Ovary (tissue), 10 donors: ENCODE measurements at places on chromosomes 6 and 20. TPM values are rescaled to one million over a fixed set of nuclear protein-coding genes. Genes with fewer than 3 reads are reported as not detected.

Gene CST2
- not detected for total RNA-seq

Gene RHAG
- total RNA-seq: not detected

GRCh38 chr6:31687321-31687720, 6.5 kb upstream of the LY6G5C start:
- DNase-seq: no peak

DNA sequence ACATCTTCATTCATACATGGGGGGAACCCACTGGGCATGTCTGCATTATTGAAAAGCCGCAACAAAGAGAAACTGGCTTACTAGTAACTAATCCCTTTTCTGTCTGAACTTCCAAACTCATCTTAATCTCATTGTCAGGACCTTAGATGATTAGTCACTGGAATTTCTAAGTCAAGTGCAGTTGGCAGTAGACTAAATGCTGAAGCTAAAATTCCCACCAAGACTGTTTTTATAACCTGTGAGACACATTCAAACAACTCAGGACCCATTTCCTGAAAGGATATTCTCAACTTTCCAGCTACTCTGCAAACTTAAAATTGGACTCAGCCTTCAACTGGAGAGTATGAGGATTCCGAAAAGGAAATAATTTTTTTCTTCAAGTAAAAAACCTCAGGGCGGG, 94.8 kb upstream of the SCAF8 start:
- DNase-seq: no peak

GRCh38 chr6:134787261-134787877, 162.5 kb downstream of the ALDH8A1 start:
- DNase-seq: no peak

DNA sequence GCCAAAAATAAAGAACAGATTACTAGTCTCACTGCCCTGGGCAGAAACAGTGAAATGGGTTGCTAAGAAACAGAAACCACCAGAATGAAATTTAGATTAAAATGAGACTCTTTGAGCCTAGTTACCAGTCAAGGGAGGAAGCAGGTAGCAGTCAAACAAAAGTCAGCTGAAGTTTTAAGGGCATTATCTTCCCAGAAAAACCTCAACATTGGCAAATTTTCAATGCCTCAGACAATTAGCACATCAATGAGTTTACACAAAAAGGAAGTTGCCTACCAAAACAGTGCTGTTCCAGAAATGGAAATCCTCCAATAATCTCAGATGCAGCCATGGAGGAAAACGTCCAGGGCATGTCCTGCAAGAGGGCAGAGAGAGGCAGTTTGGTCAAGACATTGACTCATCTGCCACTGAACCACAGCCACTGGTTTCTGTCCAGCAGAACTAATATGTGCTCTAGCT, 399.7 kb upstream of the ADGRB3 start:
- no peak for DNase-seq

DNA sequence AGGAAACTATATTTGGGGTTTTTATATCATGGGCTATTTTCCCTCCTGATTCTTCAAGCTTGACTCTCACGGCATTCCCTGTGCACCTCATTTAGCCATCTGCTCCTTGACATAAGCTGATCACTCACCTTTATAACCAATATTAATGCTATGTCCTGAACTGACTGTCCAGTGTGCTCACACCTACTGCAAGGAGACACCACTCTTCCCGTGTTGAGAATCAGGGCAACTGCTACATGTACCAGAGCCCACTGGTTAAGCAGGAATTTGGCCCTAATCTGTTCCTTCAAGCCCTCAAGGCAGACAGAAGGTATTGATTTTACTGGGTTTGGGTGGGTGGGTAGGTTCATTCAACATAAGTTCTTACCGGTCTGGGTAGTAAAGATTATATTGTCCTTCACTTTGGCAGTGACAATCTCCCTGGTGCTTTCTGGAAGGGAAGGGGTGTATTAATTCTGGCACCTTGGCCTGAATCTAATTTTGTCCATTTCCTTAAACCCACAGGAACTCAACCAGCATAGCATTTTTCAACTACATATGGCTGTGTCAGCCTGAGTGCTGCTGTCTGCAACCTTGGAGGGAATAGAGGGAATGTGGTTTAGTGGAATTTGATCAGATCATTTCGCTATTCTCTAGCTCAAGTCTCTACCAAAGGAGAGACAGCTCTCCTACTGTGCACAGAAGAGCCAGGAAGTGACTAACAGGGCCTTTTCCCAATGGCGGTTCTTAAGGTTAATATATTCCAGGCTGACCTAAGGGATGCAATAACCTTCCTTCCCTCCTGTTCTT, 293.2 kb downstream of the BTBD9 start:
- DNase-seq: no peak

DNA sequence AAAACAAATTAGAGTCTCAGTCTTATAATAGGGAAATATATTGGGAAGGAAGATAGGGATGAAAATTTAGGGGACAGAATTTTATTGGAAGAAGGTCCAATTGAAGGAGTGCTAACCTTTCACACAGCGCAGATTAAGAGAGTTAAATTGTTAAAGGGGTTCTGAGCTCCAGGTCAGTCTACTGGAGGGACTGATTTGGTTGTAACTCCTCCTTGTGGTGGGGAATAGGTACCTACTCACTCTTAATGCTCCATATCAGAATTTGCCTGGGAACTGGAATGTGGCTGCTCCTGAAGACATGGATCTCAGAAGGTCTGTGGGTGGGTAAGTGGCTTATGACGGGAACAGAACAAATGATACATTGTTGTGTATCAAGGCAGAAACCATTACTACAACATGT, 143.5 kb downstream of the FLRT3 start:
- no peak for DNase-seq
